ENCODE measurements at places on chromosomes 11 and 22.
A peak's percentile ranks its signal among the peaks of the same experiment; 100 is the strongest.

DNA sequence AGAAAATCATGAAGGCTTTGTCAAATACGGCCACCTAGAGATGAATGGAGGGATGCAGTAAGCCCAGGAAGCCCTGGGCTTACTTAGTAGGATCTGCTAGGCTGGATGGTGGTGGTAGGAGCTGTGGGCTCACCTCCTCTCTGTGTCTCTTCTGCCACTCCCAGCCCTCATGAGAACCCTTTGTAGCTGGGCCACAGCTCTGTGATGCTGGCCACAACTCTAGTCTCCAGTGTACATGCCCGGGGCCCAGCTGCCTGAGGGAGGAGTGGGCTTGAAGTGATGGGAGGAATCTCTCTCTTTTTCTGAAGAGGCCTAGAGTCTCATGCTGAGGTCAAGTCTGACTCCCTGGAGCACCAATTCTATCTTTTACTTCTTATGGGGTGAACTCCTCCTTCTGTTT is 32.4 kb upstream of the SYT13 start:
- no peak for DNase-seq

DNA sequence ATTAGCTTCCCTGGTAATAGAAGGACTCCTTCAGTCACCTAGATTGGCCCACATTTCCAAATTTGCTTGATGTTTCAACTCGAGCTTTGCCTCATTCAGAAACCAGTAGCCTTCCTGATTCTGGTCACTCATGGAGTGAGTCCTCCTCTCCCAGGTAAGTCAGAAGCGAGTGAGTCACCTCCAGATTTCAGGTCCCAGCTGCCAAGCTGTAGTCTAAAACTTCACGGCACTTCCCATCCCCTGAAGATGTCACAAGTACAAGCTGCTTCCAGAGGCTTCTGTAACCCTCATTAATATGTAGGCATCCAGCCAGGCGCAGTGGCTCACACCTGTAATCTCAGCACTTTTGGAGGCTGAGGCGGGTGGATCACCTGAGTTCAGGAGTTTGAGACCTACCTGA is 23.5 kb downstream of the ARHGAP8 start:
- DNase-seq, result no peak

GRCh38 chr22:17167486-17167885 is 8.4 kb upstream of the HDHD5 start:
- no peak for DNase-seq

GRCh38 chr11:94928117-94928990 is 45.0 kb downstream of the CWC15 start:
- no peak for DNase-seq

DNA sequence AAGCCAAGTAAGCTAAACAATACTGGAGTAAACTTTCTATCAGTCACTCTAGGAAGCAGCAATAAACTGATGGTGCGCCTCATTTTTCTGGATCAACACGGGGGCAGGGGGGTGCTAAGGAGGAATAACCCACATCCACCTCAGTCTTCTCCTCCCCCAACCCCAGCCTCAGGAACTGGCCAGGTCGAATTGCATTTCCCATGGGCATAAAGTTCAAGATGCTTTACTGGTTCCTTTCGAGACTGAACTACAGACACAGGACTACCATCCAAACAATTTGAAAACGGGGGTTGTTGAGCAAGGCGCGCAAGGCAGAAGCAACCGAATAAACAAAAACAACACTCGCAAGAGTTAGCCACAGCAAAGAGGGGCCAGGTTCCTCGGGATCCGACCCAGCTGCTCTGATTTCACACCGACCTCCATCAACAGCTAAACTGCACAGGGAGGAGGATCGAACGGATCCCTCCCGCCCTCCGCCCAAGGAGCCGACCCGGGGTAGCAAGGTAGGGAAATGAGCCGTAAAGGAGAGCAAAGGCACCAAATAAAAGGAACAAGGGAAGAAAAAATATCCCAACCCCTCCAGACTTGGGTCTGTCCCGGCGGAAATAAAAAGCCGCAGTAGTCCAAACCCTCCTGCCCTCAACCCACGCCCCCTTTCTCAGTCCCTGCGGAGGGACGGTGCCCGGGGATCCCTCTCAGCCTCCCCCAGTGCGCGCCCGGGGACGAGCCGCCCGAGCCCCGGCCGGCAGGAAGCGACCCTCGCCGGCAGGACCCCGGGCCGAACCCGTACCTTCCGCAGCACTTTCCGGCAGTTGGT is 801 bp downstream of the SESN3 start:
- peak; percentile 68 for DNase-seq

GRCh38 chr11:2180789-2181370 is 9.3 kb upstream of the TH start:
- no peak for DNase-seq

- DNase-seq, result peak; percentile 72
These were observed 1.1 kb downstream of the SEPTIN5 start for GRCh38 chr22:19715188-19715930.

GRCh38 chr22:36471341-36471821 is 10.1 kb downstream of the TXN2 start:
- DNase-seq, result no peak
